ENCODE measurements at places on chromosomes 6 and 20. TPM values are rescaled to one million over a fixed set of nuclear protein-coding genes. Genes with fewer than 3 reads are reported as not detected.

Gene NOTCH4
- total RNA-seq = 1.1 TPM

Gene MCCD1
- total RNA-seq = not detected

Gene PDYN
- not detected for total RNA-seq

Gene FAM184A
- not detected for total RNA-seq

Gene HIVEP2
- total RNA-seq = 2.3 TPM

All from A549 treated with Mapracorat at 1 μM for 4 hours (cell line).